NCI-H510A treated with DMSO at 0.1 percent for 48 hours (cell line): ENCODE measurements at places on chromosomes 5 and 9.
A peak's percentile ranks its signal among the peaks of the same experiment; 100 is the strongest.

DNA sequence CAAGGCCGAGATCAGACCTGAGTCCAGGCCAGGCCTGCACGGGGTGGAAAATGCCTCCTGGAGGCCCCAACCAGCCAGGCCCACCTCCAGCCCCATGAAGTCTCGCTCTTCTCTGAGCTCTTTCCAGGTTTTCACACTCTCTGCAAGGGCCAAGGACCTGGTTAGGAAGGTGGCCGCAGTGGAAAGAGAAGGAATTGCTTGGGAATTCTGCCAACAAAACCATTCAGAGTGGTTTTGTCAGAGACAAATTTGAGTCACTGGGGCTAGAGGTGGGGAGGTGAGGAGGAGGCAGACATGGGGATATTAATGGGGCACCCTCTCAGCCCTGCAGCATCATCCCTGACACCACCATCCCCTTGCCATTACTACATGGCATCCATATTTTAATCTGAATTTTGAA is 261.0 kb downstream of the ROR2 start:
- no peak for DNase-seq

GRCh38 chr5:10198021-10198420 is 51.7 kb downstream of the ATPSCKMT start:
- DNase-seq: no peak

- DNase-seq: peak; percentile 82
These were observed at the start of gene PRUNE2 for GRCh38 chr9:76905791-76906646. PRUNE2 (minus strand) TSS chr9:76906114; CDS start chr9:76905963, 151 bp downstream.

- DNase-seq: no peak
These were observed 1.7 kb downstream of the DCANP1 start for GRCh38 chr5:135445306-135445985.

DNA sequence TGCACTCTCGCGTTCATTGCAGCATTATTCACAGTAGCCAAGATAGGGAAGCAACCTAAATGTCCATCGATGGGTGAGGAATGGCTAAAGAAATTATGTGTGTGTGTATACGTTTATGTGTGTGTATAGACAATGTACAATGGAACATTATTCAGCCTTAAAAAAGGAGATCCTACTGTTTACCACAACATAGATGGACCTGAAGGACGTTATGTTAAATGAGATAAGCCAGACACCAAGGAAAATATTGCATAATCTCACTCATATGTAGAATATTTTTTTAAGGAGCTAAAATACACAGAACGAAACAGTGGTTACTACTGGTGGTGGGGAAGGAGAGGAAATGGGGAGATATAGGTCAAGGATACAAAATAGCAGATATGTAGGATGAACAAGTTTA is 2.4 kb downstream of the KIF2A start:
- DNase-seq: no peak
